NT2/D1 (cell line): ENCODE measurements at places on chromosomes 12 and 14.

DNA sequence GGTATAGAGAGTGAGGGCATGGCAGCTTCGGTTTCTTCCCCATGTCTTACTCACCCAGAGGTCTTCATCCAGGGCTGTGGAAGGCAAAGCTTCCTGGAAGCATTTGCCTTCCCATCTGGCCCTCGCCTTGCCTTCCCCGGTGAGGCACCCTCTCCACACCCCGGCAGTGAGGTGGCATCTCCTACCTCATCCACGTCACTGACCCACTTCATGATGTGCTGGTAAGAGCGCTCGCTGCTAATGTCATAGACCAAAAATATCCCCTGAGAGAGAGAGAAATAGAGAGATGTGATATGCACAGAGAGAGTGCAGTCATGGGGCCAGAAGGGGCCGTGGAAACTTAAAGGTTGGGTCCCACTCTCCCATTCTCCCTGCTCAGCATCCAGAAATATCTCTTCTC lies 8.3 kb upstream of the GPX2 start:
- DNase-seq = no peak

GRCh38 chr12:98845957-98846356 lies 200.9 kb downstream of the APAF1 start:
- DNase-seq = no peak

GRCh38 chr14:55556929-55557623 lies 22.9 kb upstream of the KTN1 start:
- DNase-seq = no peak

DNA sequence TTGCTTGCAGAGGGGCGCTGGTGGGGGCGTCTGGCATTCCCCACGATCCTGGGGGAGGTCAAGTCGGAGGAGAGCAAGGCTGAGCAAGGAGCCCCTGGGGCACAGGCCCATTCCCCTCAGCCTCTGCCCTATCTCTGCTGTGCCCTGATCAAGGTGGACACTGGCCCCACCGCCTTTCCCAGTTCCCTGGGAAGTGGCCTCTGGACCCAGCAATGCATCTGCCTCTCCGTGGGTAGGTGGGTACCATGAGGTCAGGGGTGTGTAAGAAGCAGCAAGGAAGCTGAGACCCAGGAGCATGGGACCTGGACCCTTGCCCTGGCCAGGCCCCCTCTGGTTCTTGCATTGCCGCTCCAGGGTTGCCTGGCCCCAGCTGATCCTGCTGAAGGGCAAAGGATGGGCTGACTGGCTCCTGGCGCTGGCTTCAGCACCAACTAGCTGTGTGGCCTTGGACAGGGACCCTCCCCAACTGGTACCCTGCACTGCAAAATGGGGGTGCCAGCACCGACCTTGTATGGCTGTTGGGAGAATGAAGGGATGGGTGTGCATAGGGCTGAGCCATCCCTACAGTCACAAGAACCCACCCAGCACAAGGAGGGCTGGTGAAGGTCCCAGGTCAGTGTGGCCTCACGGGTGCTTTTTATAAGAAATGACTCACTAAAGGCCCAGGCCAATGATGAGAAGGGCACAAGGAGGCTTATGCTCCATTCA lies 19.6 kb downstream of the SLC25A29 start:
- DNase-seq = no peak

DNA sequence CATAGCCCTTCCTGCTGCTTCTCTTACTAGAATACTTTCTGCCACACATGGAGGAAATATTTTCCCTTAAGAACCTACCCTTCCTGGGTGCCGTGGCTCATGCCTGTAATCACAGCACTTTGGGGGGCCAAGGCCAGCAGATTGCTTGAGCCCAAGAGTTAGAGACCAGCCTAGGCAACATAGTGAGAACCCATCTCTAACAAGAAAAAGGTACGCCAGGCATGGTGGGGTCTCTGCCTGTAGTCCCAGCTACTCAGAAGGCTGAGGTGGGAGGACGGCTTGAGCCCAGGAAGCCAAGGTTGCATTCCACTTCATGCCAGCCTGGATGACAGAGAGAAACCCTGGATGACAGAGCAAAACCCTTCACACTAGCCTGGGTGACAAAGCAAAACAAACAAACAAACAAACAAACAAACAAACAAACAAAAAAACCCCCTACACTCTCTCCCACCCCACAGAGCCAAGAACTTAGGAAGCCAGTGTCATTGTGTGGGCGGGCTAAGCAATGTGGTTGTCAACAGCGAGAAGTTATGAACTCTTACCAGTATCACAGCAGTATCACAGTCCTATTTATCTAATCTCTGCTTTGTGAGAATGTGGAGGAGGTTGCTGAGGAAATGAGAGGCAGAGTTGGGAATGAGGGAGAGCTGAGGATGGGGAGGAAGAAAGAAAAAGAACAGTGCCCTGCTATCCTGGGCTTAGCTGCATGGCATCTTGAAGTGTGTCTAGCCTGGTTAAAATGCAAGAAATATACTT lies 53.8 kb upstream of the CLEC14A start:
- no peak for DNase-seq

- DNase-seq = no peak
Measured at GRCh38 chr12:15453613-15454012, 131.3 kb downstream of the PTPRO start.

GRCh38 chr12:95055057-95055456 lies 18.4 kb downstream of the NR2C1 start:
- no peak for DNase-seq

GRCh38 chr14:101525640-101526527 lies 35.4 kb upstream of the DIO3 start:
- DNase-seq = no peak

DNA sequence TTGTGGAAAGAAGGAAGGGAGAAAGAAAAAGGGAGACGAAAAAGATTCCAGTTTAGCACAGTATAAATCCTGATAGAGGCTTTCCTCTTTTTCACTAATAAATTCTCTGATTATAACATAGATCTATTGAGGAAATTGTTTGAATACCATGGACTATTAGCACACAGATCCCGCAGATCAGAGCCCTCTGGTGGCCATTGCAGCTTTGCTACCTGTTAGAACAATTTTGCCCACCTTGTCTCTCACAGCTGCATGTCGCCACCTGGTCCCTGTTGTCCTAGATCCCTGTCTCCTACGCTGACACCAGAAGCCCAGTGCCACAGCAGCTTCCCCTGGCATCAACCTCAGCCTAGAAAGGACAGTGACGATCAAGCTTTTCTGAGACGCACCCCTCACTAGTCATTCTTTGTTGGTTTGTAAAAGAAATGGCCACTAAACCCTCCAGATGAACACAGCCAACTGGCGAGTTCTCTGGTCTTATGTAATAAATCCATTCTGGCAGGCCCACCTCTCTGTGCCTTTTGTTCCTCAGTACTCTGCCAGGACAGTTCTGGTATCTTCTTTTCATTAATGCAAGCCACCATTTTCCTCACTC lies 9.9 kb downstream of the GPHB5 start:
- DNase-seq = no peak

DNA sequence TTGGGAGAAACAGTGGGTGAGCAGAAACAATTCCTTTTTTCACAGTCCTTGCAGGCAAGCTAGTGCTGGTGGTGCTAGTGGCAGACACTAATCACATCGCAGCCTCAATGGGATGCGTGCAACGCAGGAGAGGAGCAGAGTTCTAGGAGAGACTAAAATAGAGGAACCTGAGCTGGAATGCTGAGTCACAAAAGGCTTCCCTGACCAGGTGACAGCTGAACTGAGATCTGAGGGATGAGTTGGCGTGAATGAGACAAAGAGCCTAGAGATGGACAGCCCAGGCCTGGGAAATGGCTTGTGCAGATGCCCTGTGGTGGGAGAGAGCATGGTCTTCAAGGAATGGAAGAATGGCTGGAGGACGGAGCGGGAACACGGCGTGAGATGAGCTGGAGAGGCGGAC lies 25.8 kb downstream of the ACADS start:
- DNase-seq = no peak

DNA sequence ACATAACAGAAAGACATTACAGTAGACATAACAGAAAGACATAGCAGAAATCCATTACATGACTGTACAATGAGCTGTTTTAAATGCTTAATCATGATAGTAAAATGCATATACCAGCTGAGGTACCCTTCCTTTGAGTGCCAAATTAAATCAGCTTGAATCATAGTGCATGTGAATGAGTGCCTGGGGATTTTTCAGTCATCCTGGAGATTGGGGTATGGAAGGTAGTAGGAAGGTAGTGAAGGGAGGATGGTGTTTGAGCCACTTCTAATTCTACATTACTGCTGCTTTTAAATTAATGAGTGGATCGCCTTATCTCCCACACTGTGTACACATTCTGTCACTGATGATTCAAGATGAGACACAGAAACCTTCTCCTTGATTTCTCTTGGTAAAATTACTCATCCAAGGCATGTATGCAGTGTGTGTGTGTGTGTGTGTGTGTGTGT lies 534.2 kb downstream of the LRFN5 start:
- DNase-seq = no peak

- no peak for DNase-seq
Measured at GRCh38 chr12:58959639-58960300, 39.5 kb upstream of the LRIG3 start.

DNA sequence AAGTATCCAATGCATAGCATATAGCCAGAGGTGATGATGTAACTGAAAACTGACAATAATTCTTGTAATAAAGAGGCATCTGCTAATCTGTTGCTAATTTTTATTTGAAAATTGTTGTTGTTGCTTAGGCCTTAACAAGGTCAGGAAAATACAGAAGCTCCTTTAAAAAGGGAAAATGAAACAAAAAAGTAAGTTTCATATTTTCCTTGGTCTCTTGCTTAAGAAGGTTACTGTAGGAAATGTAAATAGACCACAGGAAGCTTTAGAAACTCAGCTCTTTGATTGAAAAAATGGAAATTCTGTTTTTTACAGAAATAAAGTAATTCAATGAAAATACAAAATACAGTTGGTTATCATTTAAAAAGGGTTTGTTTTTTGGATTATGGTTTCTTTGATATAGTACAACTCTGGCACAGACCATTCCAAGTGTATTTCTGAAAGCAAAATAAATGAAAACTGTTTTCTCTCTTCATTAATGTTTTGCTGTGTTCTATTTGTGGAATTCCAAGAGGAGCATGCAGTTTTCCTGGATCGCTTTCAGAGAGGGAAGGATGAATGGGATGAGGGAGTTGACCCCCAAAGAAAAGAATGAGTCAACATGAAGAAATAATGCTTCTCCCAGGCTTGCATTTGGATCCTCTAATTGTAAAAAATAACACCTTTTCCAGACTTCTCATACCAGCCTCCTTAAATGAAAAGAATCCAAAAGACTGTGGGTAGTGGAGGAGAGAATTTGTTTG lies 398.0 kb upstream of the FAR2 start:
- DNase-seq = no peak

- no peak for DNase-seq
Measured at GRCh38 chr12:131533139-131533538, 177.8 kb upstream of the SFSWAP start.

GRCh38 chr12:75205558-75205957 lies 4.1 kb downstream of the KCNC2 start:
- no peak for DNase-seq

GRCh38 chr14:28875934-28876571 lies 109.5 kb downstream of the FOXG1 start:
- no peak for DNase-seq
